ENCODE measurements at places on chromosomes 3 and 15. TPM values are rescaled to one million over a fixed set of nuclear protein-coding genes. Genes with fewer than 3 reads are reported as not detected.

Gene GPR156
- total RNA-seq = 0.14 TPM

Gene RBPMS2
- total RNA-seq = not detected

Gene PLSCR2
- total RNA-seq = not detected

Gene AADAC
- not detected for total RNA-seq

Gene IGF2BP2
- total RNA-seq = 39.8 TPM

Gene INO80
- total RNA-seq = 16.7 TPM

Gene NR2F2
- 9.0 TPM for total RNA-seq

Gene PDIA3
- 213 TPM for total RNA-seq

All from airway epithelial cell (primary cell).